ENCODE measurements at places on chromosomes 2 and 18. TPM values are rescaled to one million over a fixed set of nuclear protein-coding genes. Genes with fewer than 3 reads are reported as not detected.

Gene CSRNP3
- total RNA-seq = 0.13 TPM

Gene CYTIP
- not detected for total RNA-seq

Gene MOCOS
- 0.13 TPM for total RNA-seq

Gene MEIS1
- 3.6 TPM for total RNA-seq

Gene MYO7B
- total RNA-seq = 0.13 TPM

Gene AQP4
- not detected for total RNA-seq

Gene CLASP1
- total RNA-seq = 28.4 TPM
